ENCODE measurements at places on chromosomes 12 and 14. TPM values are rescaled to one million over a fixed set of nuclear protein-coding genes. Genes with fewer than 3 reads are reported as not detected.

RASAL1 gene
- 0.26 TPM for total RNA-seq

ARHGEF25 gene
- 0.37 TPM for total RNA-seq

OAS2 gene
- 237 TPM for total RNA-seq

MGAT4C gene
- not detected for total RNA-seq

CDC42BPB gene
- 0.13 TPM for total RNA-seq

GRCh38 chr14:25518364-25518763 lies 468.4 kb upstream of the STXBP6 start:
- no peaks in the 10 kb centered on the region for H3K36me3 ChIP-seq
- no peaks in the 10 kb centered on the region for H3K4me1 ChIP-seq
- no peak overlapping the region for H3K4me3 ChIP-seq
- no peak overlapping the region for H3K27ac ChIP-seq

- peaks cover 51% of the 10 kb centered on the region for H3K27me3 ChIP-seq
- no peak within 1 kb of the TSS for H3K27ac ChIP-seq
- H3K4me3 ChIP-seq = peak within 1 kb of the TSS; percentile 52
Observed at GRCh38 chr12:99984271-99985128, at the start of gene ANKS1B. ANKS1B (minus strand) TSS chr12:99984936; CDS start chr12:99984237, 699 bp downstream.

- H3K4me3 ChIP-seq = no peak overlapping the region
- peaks cover 19% of the 10 kb centered on the region for H3K4me1 ChIP-seq
- peaks cover 13% of the 10 kb centered on the region for H3K36me3 ChIP-seq
- no peak for DNase-seq
Observed at GRCh38 chr14:71751264-71751663, 181.0 kb upstream of the RGS6 start.

- H3K27me3 ChIP-seq = peaks cover 47% of the 10 kb centered on the region
- H3K4me3 ChIP-seq = no peak overlapping the region
Observed at GRCh38 chr12:76881142-76881541, 2.3 kb upstream of the CSRP2 start.

DNA sequence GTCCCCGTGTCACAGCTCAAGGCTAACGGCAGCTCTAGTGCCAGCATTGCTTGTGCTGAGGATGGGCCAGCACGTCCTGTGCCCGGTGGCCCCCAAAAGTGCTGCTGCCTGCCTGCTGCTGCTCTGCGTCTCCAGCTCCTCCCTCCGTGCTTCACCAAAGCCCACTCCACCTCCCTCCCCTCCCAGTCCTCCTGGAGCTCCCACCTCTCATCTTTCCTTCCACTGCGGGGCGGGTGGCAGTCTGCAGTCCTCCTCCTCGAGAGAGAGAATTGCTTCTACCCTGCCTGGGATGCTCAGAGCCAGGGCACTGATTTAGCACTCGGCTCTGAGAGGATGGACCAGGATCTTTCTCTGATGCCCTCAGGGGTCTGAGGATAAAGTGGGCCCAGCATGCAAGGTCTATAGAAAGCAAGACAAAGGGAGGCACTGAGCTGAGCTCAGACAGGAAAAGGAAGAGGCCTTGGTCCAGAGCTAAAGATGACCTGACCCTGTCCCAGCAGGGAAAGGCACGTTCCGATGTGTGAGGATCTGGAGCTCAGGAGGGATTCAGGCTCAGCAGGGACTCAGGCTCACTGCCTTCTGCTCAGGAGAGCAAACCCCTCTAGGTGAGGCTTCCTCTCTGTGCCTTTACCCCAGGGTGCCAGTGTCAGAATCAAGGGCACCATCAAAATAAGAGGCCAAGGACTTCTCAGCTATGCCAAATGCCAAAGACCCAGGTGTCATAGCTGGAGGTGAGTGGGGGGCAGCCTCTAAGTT lies 113.1 kb upstream of the FKBP4 start:
- H3K36me3 ChIP-seq = peaks cover 2% of the 10 kb centered on the region
- H3K4me1 ChIP-seq = peaks cover 6% of the 10 kb centered on the region
- H3K27ac ChIP-seq = no peak overlapping the region
- H3K27me3 ChIP-seq = no peaks in the 10 kb centered on the region
- no peak overlapping the region for H3K4me3 ChIP-seq
- no peak for DNase-seq

DNA sequence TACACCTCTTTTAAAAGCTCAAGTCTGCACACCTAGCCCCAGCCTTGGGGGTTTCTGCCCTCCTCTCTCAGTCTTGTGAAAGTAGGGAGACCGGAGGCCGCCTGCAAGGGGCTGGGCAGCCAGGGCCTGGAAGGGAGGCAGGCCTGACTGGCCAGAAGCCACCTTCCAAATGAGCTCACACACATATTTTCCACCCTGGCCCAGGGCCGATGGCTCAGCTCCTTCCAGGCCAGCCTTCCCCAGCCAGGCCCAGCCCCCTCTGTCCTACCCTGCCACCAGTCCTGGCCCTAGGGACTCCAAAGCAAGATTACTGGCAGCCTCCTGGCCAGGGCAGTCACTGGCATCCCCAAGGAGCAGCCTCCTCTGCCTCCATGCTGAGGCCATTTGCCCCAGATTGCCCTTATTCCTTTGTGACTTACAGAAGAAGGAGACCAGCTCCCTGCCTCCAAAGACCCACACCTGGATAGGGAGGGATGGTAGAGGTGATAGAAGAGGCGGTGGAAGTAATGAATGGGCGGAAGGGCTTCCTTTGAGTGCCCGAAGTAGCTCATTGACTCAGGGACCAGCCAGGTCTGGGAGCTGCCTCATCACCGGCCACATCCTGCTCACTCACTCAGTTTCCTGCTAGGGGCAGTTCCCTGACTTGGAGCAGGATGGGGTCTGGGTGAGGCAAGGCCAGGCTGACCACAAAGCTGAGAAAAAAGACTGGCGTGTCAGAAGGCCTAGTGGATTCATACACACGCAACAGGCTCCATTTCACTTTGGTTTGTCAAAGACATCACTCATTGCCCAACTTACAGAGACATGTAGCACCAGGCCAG lies 14.8 kb downstream of the MMP14 start:
- peaks cover 22% of the 10 kb centered on the region for H3K27me3 ChIP-seq
- peaks cover 44% of the 10 kb centered on the region for H3K4me1 ChIP-seq
- peak overlapping the region; percentile 30 for H3K27ac ChIP-seq
- peak; percentile 63 for DNase-seq

DNA sequence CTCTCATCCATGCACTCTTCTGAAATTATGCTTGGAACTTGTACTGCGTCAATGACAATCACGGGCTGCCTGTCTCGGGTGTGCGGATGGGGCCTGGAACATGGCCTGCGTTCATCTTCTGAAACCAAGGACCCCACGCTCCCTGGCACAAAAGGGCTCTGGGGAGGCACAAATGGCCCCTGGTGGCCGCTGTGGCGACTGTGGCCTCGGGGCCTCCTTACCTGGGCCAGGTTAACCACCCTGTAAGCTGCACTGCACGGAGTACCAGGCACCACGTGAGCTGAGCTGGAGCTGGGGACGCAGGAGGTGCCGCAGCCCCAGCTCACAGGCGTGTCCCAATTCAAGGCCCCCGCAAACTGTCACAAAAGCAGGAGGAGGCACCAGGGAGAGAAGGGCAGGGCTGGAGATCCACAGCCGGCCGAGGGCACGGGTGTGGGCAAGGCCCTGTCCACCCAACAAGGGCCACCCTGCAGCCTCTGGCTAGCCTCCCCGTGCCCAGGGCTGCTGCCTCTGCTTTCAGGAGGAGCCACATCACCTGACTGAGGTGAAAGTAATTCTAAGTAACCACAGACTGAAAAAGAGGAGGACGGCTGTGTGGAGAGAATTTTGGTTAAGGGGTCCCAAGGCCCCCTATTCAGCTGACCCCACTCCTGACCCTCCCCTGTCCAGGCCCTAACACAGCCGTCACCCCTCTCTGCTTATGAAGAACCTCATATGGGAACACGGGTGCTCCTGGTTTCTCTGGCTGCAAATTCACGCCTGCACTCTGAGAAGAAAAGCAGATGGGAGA lies 61.1 kb upstream of the GALNT9 start:
- DNase-seq = no peak
- no peak overlapping the region for H3K4me3 ChIP-seq
- H3K4me1 ChIP-seq = no peaks in the 10 kb centered on the region
